ENCODE measurements at places on chromosomes 3 and 15.

DNA sequence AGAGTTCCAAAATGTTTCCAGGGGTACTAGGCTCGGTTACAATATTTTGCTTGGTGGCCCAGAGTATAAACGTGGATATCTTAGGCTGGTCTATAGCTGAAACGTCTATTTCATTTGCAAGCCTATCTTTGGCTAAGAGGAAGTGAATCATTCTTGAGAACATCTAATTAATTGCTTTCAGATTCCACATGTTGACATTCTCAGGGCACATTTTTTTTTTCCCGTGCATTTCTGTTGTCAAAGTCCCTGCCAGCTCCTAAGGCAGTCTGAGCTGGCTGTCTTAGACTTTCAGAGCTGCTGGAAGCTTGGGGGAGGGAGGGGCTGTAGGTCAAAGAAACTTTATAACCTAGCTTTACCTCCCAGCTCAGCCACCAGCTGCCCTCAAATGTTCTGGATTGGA is 23.2 kb upstream of the LAMP3 start:
- no peak for DNase-seq

- no peak for DNase-seq
Measured at GRCh38 chr15:25862071-25862471, 1.1 kb downstream of the ATP10A start.

DNA sequence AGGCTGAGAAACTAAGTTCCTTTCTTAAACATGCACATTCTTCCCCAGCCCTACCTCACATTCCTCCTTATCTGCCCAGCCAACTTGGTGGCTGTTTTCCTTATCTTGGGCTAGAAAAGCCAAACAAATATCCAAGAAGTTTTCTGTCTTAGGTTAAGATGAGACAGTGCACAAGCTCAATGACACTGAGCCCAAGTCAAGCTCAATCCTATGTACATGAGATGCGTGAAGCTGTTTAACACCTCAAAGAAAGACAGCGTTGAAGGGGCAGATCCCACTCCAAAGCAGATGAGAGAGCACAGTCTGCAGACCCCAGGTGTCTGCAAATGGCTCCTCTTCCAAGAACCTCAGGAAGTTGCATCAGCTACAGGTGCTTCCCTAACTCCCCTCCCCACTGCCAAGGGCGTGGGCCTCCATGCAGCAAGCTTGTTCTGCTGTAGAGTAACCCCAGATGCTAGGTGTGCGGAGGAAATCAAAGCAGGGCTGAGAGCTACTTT is 16.6 kb downstream of the LRRC2 start:
- DNase-seq = no peak

DNA sequence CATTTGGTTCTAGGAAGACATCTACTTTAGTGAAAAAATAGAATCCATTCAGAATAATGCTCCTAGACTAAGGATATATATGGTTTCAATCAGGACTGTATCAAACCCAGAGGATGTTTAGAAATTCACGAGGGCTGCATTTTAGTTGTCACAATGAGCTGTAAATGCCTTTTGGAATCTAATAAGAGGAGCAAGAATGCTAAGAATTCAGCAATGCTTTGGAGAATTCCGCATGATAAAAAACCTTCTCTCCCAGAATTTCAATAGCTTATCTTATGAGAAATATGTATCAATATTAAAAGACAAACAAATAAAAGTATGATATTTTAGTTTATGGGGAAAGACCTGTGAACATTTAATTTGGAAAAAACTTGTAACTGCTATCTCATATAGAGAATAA is 885.1 kb downstream of the ZPLD1 start:
- no peak for DNase-seq

GRCh38 chr3:59313365-59313764 is 263.5 kb upstream of the CFAP20DC start:
- DNase-seq = no peak

GRCh38 chr15:41948490-41948889 is 23.9 kb downstream of the EHD4 start:
- no peak for DNase-seq

- no peak for DNase-seq
Measured at GRCh38 chr15:80934761-80935221, 54.8 kb downstream of the MESD start.

- no peak for DNase-seq
Measured at GRCh38 chr3:60101621-60102020, 1051.8 kb upstream of the CFAP20DC start.

GRCh38 chr3:65107174-65107573 is 419.4 kb upstream of the ADAMTS9 start:
- DNase-seq = no peak

DNA sequence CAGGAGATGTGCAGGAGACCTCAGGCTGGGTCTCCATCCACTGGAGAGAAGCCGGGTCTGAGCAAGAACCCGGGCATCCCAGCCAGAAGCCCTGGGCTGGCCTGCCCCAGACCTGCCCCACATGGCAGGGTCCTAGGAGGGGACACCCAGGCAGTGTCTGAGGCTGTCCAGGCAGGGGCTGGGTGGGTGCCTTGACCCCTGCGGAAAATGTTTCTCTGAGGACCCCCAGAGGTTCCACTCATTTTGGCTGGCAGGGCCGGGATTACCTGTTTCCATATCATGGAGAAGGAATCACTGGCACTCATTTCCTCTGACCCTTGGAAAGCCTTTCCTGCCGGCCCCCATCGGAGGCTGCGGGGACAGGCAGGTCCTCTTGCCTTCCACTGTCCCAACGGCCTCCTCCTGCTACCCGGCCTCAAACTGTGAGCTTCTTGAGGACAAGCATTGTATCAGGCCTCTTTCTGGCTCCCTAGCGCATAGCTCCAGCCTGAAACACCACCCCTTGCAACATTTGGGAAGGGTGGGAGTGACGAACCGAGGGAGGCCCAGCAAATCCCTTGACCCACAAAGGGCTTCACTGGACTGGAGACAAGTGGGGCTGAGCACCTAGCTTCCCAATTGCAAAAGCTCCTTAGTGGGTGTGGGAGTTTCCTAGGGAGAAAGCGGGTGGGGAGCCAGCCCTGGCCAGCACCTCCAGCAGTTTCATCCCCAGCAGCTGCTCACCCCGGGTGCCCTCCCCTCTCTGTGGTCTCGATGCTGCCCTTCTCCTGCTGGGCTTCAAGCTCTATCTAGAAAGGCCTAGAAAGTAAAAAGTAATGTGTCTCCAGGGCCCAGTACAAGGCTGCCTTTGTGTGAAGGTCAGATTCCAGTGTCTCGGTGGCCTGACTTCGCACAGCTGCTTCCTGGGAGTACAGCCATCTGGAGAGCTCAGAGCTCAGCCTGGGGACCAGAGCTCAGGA is 29.7 kb downstream of the ACSBG1 start:
- no peak for DNase-seq

DNA sequence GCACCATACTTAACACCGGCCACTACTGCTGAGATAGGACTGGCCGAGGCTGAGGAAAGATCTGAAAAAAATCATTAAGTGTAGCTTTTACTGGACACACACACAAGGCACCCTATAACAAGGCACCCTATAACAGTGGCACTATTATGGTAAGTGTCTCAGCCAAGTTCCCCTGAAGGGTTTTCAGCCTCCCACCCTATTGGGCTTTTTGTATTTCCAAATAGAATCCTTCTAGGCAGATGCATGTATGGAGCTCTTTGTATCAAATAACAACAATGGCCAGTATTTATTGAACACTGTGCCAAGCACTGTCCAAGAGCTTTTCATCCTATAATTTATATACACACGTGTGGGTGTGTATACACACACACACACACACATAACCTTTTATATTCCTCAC is 6.7 kb upstream of the DNAJA4 start:
- no peak for DNase-seq

GRCh38 chr3:102036017-102036416 is 186.7 kb downstream of the NFKBIZ start:
- DNase-seq = no peak

DNA sequence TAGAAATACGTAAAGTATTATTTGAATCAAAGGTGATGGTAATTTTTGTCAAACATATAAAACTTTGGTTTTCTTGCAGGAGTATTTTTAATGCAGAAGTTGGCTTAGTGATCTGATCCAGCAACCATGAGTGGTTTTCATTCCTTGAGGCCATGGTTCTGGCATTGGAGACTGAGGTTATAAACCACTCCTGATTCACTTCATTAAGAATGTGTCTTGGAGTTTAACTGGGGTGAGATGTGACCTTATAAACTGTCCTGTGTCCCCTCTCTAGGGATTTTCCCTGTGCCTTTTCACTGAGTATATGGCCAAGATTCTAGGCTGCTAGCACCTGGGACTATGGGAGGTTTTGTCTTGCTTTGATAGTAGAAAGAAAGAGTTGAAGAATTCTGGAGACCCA is 94.3 kb downstream of the RYR3 start:
- no peak for DNase-seq

GRCh38 chr15:76517910-76518309 is 181.3 kb downstream of the ISL2 start:
- DNase-seq = no peak

GRCh38 chr3:45506084-45506483 is 88.5 kb upstream of the LIMD1 start:
- no peak for DNase-seq

GRCh38 chr3:152496716-152497115 is 228.0 kb downstream of the MBNL1 start:
- DNase-seq = no peak

GRCh38 chr15:76829939-76830338 is 75.2 kb downstream of the SCAPER start:
- no peak for DNase-seq

- DNase-seq = no peak
Measured at GRCh38 chr3:124635169-124635539, 95.1 kb upstream of the UMPS start.

DNA sequence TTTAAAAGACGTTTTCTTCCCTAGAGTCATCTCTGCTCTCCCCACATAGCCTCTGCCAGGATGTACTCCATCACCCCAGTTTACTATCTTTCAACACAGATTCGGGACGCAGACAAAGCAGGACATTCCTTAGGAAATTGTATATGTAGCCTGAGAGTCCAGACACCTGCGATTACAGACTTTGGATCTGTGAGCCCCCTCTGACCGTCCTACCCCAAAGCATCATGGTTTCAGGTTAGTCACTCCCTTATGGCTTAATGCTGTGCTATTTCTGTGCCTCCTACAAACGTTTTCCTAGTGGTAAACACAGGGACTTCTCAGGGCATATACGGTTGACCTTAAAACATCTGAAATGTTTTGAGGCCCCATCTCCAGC is 234.0 kb upstream of the BHLHE40 start:
- peak; percentile 4 for DNase-seq

DNA sequence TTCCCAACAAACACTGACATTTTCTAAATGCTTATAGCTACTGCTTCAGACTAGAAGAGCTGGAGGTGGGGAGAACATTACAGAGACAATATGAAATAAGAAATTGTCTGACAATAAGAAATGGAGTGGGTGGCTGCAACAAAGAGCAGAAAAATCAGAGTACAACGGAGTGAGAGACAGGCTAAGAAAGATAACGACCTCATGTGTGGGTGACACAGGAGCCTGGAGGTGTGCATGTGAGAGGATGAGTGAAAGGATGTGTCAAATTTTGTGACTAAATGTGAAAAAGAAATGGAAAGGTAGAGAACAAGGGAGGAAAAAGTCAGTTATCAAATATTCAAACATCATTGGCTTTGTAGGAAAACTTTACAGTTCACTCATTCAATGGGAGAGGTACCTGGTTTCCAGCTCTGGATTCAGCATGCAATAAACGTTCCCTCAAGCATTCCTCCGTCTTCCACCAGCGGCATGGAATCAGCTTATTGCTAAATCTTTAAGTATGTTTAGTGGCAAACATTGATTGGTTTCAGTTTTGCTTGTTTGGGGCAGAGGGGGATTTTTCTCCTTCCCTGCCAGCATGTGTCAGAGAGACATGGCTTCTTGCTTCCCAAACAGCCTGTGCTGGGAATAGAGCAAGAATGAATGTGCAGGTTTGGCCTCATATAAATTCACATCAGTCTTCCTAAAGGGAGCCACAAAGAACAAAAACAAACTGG is 103.8 kb upstream of the CHRM5 start:
- no peak for DNase-seq

DNA sequence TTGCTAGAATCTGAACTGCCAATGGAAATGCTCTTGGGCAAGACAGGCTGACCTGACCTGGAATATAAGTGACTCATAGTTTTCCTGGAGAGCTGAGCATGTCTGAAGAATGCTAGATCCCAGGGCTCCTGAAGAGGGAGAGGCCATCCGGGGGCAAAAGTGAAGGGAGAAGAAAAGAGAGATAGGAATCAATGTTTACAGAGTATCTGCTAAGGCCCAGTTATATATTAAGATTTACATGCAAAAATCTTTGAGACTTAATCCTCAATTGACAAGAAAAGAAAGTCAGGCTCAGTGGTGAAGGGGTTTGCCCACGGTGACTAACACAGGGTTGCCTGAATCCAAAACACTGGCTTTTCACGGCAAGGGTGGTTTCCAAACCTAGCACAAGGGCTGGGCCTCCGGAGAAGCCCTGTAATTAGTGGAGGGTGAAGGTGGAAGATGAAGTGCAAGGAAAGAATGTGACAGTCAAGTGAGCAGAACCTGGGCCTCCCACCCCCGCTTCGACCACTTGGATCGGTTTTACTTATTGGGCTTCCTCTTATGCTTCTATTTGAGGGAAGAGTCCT is 91.7 kb upstream of the FGF12 start:
- DNase-seq = no peak

- DNase-seq = no peak
Measured at GRCh38 chr3:171181907-171182690, 155.6 kb upstream of the SLC2A2 start.

DNA sequence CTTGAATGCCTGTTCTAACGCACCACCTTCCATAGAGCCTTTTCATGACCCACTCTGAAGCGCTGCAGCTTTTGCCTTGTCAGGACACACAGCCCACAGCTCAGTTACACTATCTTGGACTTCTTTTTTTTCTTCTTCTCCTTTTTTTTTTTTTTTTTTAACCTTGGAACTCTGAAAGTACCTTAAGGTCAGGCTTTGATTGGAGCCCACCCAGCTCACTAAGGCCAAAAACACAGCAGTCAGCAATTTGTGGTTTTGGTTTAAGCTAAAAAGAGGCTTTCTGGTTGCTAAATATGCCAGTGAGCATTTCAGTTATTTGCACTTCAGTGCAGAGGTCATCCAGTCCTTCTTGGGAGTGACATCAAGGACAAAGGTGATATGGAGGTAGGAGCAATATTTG is 1.7 kb downstream of the SLC25A20 start:
- no peak for DNase-seq

DNA sequence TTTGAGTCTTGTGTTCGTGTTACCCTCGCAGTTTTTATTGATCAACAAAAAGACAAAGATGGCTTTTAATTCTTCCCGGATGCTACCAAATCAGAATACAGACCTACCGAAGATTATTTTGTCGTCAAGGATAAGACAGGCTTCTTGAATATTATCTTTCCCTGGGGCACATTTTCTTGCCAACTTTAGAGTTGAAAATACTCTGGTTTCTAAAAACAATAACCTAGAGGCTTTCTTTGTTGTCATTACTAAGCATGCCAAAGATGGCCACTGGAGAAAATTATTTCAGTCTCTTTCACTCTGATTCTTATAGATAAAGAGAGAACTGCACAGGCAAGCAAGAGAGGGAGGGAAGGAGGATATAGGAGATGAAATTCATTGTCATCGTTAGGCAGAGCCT is 33.9 kb downstream of the OXNAD1 start:
- DNase-seq = no peak

DNA sequence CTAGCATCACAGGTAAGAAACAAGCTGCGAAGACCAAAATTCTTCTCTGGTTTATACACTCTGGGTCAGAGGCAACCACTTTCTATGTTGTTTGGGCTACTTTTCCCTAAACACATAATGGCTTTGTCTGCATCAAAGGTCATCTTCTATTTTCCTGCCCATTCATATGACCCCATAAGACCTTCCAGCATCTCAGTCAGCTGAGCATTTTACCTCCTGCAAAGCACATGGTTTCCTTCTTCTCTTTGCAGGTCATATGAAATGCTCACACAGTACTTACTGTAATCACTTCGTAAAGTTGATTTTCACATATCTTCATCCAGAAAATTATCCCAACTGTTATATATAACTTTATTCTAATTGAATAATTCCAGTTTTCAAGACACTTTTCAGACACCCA is 34.8 kb downstream of the LIPC start:
- DNase-seq = no peak

Measured in left forelimb (tissue), 1 donor.